ENCODE measurements at places on chromosomes 6 and 20. TPM values are rescaled to one million over a fixed set of nuclear protein-coding genes. Genes with fewer than 3 reads are reported as not detected.

The NELFCD gene
- total RNA-seq: 69.7 TPM

The LRRC73 gene
- total RNA-seq: 0.99 TPM

The RFX6 gene
- not detected for total RNA-seq

The DYNLT2 gene
- total RNA-seq: 6.4 TPM

The APCDD1L gene
- total RNA-seq: 5.1 TPM

The SIM1 gene
- not detected for total RNA-seq

The KCNK16 gene
- total RNA-seq: not detected

The LY6G6C gene
- not detected for total RNA-seq

The NKAIN4 gene
- total RNA-seq: 24.6 TPM

The PBOV1 gene
- total RNA-seq: not detected

The RNF8 gene
- total RNA-seq: 45.2 TPM

The LY6G6D gene
- not detected for total RNA-seq

The SCUBE3 gene
- 10.0 TPM for total RNA-seq

The SH3BGRL2 gene
- 71.2 TPM for total RNA-seq

The C6orf141 gene
- 0.77 TPM for total RNA-seq

The NKX2-4 gene
- not detected for total RNA-seq
